ENCODE measurements at places on chromosomes 11 and 22.
A peak's percentile ranks its signal among the peaks of the same experiment; 100 is the strongest.

- no peak for DNase-seq
Measured at GRCh38 chr22:18063306-18063705, 14.5 kb upstream of the PEX26 start.

- DNase-seq, result peak; percentile 31
Measured at GRCh38 chr11:47004595-47005033, 68.1 kb downstream of the CSTPP1 start.

- DNase-seq, result no peak
Measured at GRCh38 chr22:37138849-37139561, 10.7 kb downstream of the IL2RB start.

DNA sequence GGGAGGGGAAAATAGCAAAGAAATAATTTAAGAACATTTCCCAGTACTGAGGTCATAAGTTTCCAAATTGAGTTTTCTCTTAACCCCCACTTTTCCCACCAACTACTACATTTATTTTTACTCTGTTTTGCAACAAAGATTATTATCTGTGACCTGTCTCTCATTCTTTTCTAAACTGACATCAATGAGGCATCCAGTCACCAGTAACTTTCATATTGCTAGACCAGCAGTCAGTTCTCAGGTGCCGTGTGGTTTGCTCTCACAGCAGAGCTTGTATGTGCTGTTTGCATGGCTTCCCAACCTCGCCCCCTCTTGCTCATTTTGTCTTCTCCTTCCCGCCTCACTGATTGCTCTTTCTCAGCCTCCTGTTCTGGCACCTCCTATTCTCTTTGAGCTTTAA lies 1091.3 kb downstream of the TBC1D22A start:
- DNase-seq, result no peak

GRCh38 chr11:108224911-108225786 lies 2.3 kb downstream of the ATM start:
- DNase-seq, result no peak

- DNase-seq, result no peak
Measured at GRCh38 chr11:125210066-125210465, 45.5 kb downstream of the PKNOX2 start.

GRCh38 chr11:133153031-133153430 lies 379.3 kb downstream of the OPCML start:
- no peak for DNase-seq

- DNase-seq, result no peak
Measured at GRCh38 chr11:2982214-2982613, 9.9 kb downstream of the NAP1L4 start.

DNA sequence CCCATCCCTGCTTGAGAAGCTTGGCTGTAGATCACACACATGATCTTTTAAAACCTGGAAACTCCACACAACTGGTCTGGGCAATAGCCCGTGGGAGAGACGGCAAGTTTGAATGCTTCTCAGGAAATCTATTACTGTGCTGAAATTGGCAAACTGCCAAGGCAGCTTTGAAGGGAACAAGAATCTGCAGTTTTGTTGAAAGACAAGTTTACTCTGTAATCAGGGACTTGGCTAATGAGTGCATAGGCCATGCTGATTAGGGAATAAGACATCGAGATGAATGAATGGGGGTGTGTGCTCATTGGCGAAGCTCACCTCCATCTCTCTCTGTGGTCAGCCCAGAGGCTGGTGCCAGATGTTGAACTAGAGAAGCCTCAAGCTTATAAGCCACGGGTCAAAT lies 218.8 kb downstream of the HIPK3 start:
- DNase-seq, result peak; percentile 15

DNA sequence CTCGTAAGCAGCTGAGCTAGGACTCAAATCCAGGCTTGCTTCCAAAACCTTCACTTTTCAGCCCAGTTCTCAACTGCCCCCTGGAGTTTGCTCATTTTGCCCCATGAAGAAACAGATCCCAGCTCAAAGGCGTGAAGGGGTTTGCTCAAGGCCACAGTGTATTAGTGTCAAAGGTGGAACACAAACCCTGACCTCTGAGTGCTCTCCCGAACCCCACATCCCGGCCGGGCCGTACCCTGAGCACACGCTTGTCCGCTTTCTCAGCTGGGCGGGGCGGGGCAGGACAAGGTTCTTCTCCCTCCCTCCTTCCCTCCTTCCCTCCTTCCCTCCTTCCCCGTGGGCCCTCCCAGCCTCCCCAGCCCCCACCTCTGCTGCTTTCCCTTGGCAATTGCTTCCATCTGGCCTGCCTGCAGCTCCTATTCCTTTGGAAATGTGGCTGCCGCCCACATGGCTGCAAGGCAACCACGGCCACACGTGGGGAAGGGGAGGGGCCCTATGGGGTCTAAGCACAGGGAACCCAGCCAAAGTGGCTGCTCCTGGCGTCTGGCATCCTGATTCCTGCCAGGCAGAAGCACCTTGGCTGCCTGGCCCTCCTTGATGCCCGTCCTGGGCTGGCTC lies 4.1 kb downstream of the ST3GAL4 start:
- no peak for DNase-seq

GRCh38 chr11:19237813-19238212 lies 2.9 kb downstream of the E2F8 start:
- no peak for DNase-seq

DNA sequence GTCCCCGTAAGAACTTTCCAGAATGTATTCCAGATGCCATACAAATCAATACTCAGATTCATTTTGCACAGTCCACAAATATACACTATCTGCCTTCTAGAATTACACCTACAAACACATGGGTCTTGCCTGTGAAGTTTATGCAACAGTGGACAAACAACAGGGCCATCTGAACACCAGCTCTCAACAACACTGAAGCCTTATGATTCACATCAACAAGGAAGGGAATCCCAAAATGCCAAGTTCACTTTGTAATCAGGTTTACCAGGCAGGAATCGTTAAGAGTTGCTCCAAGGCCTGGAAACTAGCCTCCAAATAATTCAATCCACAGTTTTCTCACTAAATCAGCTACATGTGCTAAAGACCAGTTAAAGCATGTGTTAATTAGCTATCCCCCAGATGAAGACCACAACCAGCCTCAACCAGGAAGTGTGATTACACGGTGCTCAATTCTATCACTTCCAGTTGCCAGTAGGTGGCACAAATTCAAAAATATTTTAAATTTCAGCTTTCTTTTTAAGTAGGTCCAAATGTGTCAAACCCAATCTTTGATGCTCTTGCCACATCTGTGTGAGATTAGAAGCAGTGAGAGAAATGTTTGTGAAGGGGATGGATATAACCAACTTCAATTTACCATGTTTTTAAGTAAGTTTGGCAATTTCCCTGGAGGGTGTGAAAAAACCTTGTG lies 139.1 kb upstream of the BDNF start:
- DNase-seq, result no peak

GRCh38 chr11:101010899-101011298 lies 118.7 kb downstream of the PGR start:
- DNase-seq, result no peak

GRCh38 chr11:119744577-119744976 lies 15.6 kb upstream of the NECTIN1 start:
- DNase-seq, result no peak

DNA sequence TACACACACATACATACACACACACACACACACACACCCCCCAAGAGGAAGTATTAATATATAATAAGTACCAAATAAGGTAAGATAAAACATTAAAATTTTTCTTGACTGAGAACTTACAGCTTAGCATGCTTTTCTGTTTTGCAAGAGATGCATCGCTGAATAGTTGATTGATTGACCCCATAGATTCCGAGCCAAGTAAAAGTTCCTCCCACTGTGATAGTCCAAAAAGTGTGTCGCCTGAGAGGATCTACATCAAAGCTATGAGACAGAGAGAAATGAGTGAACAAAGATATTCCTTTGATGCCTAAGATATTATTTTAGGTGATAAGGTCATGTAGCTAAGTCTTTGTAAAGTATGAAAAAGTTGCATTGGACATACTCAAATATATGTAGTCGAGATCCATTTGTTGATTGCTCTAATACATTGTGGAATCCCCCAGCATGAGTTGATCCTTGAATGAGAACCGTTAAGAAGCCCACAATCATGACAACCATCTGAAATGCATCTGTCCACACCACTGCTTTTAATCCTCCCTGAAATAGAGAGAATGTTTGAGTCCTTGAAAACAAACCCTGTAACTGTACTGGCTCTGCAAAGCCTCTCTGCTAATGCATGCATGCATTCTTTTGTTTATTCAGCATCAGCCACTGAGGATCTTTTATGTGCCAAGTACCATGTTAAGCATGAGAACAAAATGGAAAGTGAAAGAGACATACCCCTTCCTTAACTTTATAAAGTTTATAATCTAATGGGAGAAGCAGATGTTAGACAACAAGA lies 18.3 kb downstream of the SLC5A12 start:
- no peak for DNase-seq

- DNase-seq, result no peak
Measured at GRCh38 chr11:104695065-104695463, 203.2 kb downstream of the CASP12 start.

DNA sequence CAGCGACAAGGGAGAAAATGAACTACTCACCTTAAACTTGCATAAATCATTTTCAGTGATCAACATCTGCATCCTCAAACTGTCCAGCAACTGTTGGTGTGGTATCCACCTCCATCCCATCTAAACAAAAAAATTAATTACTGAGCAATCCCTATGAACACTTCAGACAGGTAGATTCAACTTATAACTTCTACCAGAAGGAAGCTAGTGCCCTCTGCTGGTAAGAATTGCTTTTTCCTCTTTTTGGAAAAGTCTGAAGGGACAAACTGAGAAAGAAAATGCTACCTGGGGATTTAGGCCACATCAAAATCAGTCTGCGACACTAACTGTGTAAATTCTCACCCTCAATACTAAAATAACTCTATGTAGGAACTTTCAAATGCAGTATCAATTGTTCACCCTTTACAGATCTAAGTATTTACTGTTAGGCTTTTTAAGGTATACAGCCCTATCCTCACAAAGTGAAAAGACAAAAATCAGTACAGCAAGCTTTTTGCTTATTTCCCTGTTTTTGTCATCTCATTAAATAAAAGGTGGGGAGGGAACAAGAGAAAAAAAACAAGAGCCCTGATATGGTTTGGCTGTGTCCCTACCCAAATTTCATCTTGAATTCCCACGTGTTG lies 17.9 kb downstream of the CLNS1A start:
- peak; percentile 83 for DNase-seq

- DNase-seq, result no peak
Measured at GRCh38 chr11:115885535-115886421, 381.6 kb upstream of the CADM1 start.

- no peak for DNase-seq
Measured at GRCh38 chr11:47915783-47916182, 64.6 kb upstream of the PTPRJ start.

DNA sequence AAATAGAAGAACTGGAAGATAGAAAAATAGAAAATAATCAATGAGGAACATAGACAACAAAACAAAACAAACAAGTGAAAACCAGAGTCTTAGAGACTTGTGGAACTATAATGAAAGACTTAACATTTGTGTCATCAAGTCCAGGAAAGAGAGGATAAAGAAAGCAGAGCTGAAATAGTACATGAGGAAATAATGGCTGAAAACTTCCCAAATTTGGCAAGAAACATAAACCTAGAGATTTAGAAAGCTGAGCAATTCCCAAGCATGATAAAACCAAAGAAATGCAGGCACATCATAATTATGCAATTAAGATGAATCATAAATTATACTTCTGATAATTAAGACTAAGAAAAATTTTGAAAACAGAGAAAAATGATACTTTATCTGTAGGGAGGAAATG lies 614.5 kb downstream of the ETS1 start:
- DNase-seq, result no peak

- no peak for DNase-seq
Measured at GRCh38 chr11:94675239-94675638, 92.9 kb upstream of the AMOTL1 start.

GRCh38 chr11:62707277-62707861 lies at the start of the genes BSCL2 and GNG3:
TSS of gene BSCL2 (minus strand) at chr11:62707424. CDS start at chr11:62707195, 229 bp downstream.
TSS of gene GNG3 (plus strand) at chr11:62707676. CDS start at chr11:62708296, 620 bp downstream.
- no peak for DNase-seq

DNA sequence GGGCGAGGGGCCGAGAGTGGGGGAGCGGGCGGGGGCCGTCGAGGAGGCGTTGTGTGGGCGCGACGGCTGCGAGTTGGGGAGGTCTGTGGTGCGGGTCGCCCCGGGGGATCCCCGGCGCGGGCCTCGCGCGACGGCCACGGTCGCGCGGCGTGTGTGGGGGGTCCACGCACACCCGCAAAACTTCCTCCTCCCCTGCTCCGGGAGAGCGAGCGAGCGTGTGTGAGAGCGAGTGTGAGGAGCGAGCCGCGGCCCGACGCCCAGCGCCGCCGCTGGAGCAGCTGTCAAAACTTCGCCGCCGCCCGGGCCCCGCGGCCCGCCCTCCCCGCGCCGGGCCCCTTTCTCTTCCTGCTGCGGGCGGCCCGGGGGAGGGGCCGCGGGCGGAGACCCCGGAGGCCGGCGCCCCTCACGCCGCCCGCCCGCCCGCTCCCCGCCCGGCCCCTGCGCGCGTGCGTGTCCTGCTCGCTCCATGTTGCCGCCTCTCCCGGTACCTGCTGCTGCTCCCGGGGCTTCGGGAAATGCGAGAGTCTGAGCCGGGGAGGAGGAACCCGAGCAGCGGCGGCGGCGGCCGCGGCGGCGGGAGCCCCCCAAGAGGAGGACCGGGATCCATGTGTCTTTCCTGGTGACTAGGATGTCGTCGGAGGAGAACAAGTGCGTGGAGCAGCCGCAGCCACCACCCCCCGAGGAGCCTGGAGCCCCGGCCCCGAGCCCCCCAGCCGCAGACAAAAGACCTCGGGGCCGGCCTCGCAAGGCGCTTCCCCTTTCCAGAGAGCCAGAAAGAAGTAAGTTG lies 9.0 kb upstream of the CCT8L2 start:
- DNase-seq, result no peak

- DNase-seq, result no peak
Measured at GRCh38 chr22:31367426-31367825, 21.3 kb upstream of the PATZ1 start.

DNA sequence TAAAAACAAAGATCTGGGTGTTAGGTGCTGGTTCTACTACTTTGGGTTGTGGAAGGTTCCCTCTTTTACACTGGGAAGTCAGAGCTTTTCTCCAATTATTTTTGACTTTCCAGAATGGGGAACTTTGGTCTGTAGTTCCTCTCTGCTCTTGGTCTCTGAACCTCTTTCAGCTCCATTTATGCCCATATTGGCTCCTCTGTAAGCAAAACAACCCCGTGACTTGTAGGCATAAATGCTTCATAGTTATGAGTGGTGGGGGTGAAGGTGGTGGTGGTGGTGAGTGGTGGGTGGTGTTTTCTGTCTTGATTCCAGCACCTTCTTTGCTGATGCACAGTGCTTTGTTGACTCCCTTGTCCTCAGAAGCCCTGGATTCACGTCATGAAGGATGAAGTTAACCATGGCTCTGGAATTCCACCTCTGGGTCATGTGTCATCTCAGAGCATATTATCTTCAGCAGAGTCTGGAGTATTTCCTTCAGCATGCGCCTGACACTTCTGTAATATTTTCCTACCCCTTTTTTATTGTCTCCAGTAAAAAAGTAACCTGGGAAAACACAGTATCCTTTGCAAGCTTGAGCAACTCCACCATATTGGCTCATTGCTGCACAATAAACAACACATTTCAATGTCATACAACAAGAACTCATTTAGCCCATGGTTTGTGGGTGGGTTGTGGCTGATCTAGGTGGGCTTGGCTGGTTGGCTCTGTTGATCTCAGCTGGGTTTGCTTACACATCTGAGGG lies 24.1 kb upstream of the GRK3 start:
- no peak for DNase-seq

GRCh38 chr11:85945788-85946187 lies 90.6 kb downstream of the CCDC83 start:
- no peak for DNase-seq

All from NCI-H526 (cell line).